Ascending aorta (tissue), 2 donors: ENCODE measurements at places on chromosomes 4 and X.

DNA sequence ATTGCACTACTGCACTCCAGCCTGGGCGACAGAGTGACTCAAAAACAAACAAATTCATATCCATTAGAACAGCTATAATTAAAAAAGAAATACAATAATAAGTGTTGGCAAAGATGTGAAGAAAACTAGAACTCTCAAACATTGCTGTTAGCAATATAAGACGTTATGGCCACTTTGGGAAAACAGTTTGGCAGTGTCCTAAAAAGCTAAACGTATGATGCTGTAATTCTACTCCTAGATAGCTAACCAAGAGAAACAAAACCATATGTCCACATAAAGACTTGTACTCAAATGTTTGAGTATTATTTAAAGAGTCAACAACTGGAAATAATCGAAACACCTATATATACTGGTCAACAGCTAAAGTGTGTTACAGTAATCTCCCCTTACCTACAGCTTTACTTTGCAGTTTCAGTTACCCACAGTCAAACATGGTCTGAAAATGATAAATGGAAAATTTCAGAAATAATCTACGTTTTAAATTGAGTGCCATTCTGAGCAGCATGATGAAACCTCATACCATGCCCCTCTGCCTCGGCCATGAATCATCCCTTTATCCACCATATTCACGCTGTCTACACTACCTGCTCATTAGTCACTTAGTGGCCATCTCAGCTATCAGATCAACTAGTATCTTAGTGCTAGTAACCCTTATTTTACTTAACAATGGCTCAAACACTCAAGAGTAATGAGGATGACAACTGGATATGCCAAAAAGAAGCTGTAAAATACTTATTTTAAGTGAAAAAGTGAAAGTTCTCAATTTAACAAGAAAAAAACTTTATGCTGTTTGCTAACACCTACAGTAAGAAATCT, 4.9 kb downstream of the ELF2 start:
- DNase-seq: no peak

GRCh38 chrX:68912113-68912512, 83.3 kb downstream of the EFNB1 start:
- DNase-seq: no peak

- no peak for DNase-seq
Measured at GRCh38 chr4:79869597-79870237, 203.3 kb downstream of the ANTXR2 start.

DNA sequence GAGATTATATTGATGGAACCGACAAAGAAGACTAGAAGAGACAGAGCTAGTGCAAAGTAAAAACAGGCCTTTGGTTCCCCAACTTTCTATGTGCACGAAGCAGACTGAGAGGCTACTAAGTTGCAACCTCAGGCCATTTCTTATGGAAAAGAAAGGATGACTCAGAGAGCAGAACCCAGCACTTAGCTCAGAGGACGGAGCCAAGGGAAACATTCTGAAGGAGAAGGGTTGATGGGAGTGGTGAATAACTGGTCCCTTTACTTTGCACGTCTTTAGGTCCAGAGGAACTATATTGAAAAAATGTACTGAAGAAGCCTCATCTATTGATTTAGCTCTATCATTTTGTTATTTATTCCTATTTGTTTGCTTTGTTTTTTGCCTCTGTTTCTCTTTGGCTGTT, 182.1 kb downstream of the CPE start:
- DNase-seq: no peak

GRCh38 chrX:1767026-1767425, 152.2 kb downstream of the ASMT start:
- DNase-seq: no peak

DNA sequence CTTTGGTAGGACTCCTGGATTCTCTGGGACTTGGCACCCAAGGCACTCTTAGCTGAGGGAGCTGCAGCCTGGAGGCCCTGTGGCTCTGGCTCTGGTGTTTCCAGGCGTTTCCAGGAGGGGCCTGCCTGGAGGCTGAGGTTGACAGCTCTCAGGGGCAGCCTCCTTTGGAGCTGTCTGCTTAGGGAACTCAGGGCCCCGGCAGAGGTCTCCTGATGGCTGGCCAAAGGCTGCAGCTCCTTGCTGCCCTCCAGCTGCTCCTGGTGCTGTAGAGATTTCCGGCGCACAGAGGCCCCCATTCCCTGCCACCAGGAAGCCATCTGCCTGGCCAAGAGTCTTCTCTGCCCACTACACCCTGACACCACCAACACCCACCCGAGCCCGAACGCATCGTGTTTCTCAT, 25.3 kb upstream of the ARHGEF38 start:
- no peak for DNase-seq

DNA sequence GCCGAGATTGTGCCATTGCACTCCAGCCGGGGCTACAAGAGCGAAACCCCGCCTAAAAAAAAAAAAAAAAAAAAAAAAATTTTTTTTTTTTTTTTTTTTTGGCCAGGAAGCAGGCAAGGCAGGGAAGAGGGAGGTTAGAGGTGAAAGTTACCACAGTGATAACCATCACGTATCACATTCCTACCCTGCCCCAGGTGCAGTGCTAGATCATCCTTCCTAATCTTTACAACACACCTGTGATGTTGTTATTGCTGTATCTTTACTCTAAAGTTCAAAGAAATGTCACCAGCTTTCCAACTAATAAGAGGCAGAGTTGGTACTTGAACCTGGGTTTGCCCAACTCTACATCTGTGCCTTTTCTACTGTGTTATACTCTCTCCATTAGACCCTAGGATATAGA, 7.2 kb upstream of the LIMCH1 start:
- DNase-seq: no peak

DNA sequence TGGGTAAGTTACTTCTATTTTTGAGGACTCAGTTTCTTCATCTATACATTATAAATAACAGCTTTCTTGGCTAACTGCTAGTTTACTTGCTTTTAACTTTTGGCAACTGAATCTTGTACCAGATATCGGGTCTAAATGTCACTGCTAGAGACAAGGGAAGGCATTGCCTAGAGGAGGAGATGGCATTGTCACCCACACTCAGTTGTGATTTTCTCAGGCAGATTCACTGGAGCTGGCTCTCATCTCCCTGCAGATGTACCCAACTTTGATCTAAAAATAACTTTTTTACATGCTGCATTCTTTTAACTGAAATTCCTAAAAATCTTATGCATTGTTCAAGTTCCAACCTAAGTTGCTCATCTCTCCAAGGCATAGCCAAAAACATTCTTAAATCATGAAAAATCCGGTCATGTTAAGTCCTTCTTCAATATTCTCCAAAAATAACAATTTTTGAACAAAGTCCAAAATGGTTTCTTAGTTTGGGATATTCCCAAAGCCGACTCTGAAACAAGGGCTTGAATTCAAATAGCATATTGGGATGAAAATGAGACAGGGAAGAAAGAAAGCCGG, 469.0 kb upstream of the BOD1L1 start:
- no peak for DNase-seq

DNA sequence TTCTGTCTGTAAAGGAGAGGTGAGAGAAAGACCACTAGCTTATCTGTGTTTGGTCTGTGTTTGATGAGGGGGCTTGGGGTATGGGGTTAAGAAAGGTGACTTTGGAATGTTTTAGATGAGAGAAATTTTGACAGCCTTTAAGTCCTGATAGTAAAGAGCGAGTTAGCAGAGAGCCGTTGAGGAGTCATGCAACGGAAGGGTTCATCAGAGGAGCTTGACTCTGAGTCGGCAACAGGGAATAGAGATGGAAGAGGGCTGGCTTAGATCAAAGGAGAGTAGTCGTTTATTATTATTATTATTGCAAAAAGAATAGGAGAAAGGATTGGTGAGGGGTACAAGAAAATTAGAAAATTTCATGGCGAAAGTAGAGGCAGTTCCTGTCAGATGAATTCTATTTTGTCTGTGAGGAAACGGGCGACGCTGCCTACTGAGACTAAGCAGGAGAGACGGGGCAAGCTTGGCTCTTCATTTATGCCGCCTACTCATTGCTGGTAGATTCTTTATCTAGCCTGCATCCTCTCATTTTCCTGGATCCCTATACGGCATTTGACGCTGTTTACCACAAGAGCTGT, 473 bp upstream of the VAMP7 start:
- no peak for DNase-seq

- DNase-seq: no peak
Measured at GRCh38 chr4:123469245-123469644, 72.7 kb downstream of the SPRY1 start.

- DNase-seq: peak; percentile 63
Measured at GRCh38 chr4:151407466-151408379, 1.3 kb upstream of the FHIP1A start.

GRCh38 chr4:92099861-92100260, 203.9 kb upstream of the GRID2 start:
- no peak for DNase-seq

DNA sequence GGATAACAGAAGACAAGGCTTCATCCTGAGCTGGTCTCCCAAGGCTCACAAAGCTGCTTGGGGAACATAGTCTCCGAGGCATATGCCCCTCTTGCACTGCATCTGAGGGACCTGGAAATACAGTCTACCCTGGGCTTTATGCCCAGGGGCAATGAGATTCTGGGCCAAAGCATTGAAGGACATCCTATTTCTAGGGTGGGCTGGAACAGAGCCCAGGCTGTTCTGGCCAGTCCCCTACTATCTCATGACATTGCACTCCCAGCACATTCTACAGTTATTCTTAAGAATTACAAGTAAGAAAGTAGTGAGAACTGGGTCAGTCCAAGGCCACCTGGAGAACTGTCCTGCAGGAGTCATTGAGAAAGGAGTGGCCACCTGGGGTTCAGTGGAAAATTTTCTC, 107.6 kb downstream of the USP46 start:
- DNase-seq: no peak

- DNase-seq: no peak
Measured at GRCh38 chr4:131613824-131614216, 1535.3 kb upstream of the PCDH10 start.

- DNase-seq: no peak
Measured at GRCh38 chr4:6826781-6827508, 44.4 kb downstream of the KIAA0232 start.

DNA sequence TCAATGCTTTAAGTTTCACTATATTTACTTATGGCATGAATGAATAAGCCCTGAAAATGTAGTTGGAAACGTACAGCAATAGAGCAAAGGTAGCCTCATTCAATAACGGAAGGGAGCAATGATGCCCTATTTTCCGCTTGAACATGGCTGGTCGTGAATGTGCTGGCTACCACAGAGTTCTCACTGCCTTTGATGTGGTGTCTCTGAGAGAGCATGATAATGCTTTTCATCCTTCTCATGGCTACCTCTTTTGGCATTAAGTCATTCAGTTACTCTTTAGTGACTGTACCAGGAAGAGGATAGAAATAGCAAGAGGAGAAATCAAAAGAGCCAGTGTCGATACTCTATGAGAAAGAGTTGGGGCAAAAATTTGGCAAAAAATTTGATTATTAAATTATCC, 308.0 kb downstream of the PPP3CA start:
- no peak for DNase-seq

DNA sequence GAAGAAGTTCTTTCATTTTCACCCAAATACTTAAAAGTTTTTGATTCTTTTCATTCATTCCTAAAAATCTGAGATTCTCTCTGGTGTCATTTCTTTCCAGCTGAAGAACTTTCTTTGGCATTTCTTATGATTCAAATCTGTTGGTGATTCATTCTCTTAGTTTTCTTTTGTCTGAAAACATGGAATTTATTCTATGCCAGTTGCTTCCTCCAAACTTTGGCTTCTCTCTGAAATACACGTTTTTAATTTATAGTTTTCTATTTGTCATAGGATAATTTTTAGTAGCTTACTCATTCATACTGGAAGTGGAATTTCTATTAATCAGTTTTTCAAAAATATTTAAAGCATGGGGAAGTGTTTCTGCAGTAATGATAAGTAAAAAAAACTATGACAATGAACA, 1012.0 kb downstream of the RPA4 start:
- no peak for DNase-seq

- DNase-seq: no peak
Measured at GRCh38 chr4:137660211-137660610, 127.9 kb upstream of the PCDH18 start.

DNA sequence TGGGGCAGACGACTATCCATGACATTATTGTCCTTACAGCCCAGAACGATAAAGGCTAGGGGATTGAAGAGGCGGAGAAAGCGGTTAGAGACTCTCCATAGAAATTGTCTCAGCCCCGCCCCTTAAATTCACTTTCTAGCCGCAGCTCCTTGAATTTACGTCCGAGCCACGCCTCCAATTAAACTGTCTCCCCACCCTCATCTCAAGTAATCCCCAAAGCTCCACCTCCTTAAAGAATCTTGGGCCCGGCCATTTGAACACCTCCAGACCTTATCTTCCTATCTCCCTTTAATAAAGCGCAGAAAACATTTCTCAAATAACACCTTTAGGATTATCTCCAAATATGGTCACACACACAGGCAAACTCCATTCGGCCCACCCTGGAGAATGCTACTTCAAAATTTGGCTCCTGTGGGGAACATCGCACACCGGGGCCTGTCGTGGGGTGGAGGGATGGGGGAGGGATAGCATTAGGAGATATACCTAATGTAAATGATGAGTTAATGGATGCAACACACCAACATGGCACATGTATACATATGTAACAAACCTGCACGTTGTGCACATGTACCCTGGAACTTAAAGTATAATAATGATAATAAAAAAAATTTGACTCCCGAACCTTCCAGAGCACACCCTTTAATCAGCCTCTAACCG, 7.2 kb upstream of the MAGIX start:
- peak; percentile 76 for DNase-seq

- no peak for DNase-seq
Measured at GRCh38 chrX:39930786-39931528, 166.8 kb downstream of the BCOR start.

GRCh38 chrX:154458954-154459778, 1.1 kb downstream of the PLXNA3 start:
- DNase-seq: no peak

- DNase-seq: no peak
Measured at GRCh38 chrX:7170898-7171297, 22.9 kb upstream of the PUDP start.
